ENCODE measurements at places on chromosomes 4 and X.

GRCh38 chrX:88584283-88584682 is 162.7 kb upstream of the CPXCR1 start:
- no peak for DNase-seq

DNA sequence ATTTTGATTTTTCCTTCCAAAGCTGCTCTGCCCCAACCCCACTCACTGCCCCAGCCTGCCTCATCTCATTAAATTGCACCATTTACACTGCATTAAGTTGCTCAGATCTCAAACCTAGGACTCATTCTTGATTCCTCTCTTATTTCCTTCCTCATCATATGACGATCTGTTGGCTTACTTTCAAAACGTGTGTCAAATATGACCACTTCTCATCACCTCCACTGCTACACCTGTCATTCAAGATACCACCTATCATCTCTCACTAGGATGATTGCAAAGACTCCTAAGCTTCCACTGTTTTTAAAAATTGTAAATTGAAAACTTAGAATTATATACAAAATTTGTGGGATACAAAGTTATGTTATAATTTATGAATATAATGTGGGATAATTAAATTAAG is 147.1 kb downstream of the DCK start:
- no peak for DNase-seq

GRCh38 chrX:153670748-153671588 is 2.6 kb downstream of the PNCK start:
- no peak for DNase-seq

- no peak for DNase-seq
Observed at GRCh38 chrX:86237482-86237881, 89.2 kb downstream of the DACH2 start.

DNA sequence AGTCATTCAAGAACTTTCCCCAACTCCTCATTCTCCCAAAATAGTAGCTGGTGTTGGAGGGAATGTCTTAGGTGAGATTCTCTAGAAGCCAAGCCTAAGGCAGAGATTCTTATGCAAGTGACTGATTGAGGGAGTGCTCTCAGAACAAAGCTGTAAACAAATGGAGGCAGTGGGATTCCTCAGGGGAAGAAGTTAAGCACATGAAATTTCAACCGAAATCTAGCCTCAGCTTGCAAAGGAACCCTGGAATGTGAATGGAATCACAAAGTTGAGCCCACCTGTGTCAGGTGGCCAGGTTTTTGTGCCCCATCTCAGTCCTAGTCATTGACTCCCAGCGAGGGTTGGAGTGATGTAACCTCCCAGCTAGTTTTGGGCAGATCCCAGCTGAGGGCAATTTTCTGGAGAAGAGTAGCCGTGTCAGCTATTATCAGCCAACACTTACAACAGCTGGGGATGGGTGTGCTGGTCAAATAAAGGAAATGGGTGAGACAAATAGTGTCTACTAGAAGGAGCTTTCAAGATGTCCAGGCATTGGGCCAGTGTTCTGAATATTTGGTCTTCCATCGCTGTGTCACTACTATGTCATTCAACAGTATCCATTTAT is 29.7 kb upstream of the FGF2 start:
- no peak for DNase-seq

DNA sequence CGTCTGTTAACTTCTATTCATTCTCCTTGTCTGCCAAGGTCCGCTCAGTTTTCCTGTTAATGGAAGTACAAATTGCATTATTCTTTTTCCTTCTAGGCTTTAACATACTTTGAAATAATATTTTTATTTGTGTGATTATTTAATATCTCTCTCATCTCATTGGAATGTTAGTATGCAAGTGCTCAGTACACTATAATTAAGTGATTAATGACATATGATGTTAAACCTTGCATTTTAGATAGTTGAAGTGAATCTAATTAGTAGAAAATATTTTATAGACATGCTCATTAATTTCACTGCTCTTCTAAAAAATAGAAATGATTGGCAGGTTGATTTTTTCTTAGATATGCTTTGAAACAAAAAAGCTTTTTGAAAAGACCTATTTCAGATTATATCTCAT is 1079.8 kb downstream of the RAPGEF2 start:
- no peak for DNase-seq
